ENCODE measurements at places on chromosomes 12 and 14. TPM values are rescaled to one million over a fixed set of nuclear protein-coding genes. Genes with fewer than 3 reads are reported as not detected.

- no peak for DNase-seq
Measured at GRCh38 chr14:106564058-106564643, 1037.8 kb downstream of the TMEM121 start.

DNA sequence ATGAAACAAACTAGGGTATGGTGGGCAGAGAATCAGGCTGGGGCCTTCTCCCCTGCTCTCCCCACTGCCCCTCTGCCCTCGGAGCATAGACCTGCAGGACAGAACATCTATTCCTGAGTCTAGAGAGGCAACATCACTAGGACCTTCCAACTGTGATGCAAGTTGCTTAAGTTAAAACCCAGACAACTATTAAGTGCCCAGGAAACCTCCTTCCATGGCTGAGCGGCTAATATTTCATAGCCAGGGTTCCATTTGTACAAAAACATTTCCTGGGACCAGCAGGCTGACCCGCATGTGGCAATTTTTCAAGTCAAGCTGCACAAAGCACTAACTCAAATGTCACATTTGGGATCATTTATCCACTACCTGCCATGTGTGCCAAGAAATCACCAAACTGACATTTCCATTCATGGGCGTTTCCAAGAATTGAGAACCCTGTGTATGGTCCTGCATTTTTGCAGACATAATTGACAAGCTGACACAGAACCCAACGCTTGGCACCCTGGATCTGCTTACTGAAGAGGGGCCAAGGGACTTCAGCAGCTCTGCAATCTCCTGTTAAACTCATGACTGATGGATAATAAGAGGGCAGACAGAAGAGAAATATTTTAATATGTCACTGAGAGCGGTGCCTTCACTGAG lies 32.7 kb downstream of the NT5DC3 start:
- DNase-seq, result no peak

- DNase-seq, result peak; percentile 49
Measured at GRCh38 chr14:105398726-105399465, 558 bp downstream of the TEX22 start.

- DNase-seq, result no peak
Measured at GRCh38 chr12:51383269-51383905, 7.8 kb downstream of the GALNT6 start.

DNA sequence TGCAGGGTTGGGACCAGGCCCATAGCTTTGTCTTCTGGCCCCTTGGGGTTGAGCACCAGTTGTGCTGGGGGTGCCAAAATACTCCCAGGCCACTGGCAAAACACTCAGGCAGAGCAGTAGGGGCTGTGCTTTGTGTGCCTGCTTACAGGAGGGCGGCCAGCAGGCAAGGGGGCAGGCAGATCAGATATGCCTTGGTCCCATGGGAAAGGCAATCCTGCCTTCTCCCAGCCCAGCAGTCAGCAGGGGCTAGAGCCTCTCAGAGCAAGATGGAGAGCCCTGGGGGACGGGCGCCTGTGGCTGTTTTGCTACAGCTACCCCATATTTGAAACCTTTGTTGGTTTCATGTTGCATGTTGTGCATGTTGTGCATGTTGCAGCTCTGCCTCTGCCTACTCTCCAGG lies 36.2 kb upstream of the TMX1 start:
- no peak for DNase-seq

DNA sequence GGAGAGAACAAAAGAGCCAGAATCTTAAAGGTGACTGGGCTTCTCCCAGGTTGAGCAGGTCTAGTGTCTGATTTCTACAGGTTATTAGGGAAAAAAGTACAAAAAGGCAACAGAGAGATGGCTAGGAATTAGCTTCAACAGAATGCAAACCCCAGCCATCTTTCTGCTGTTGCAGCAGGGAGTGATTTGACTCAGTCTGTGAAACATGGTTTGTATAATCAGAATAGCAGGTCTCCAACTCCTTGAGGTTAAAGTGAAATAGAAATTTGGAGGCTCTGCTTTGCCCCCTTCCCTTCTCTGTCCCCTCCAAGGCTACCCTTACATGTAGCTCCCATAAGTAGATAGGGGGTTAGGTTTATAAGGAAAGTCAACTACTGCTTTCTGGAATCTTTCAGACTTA lies 105.8 kb downstream of the AKAP6 start:
- DNase-seq, result no peak

DNA sequence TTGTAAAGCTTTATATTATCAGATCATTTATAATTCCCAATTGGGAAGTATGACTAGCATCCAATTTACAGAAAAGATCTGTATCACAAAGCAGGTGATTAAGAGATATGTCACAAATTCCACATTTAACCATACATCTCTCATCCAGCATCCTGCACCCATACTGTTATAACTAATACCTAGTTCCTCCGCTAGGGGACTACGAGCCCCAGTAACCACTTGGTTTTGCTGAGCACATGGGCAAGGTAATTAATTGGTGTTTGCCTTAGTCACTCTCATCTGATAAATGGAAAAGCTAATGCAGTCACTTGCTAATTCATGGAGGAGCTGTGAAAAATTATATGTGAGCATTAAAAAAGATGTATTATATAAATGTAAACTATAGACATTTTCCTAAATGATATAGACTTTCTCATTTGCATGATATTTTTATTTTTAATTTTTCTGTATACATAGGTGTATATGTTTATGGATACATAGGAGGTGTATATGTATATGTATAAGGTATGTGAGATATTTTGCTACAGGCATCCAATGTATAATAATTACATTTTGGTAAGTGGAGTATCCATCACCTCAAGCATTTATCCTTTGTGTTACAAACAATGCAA lies 1031.8 kb downstream of the GALC start:
- no peak for DNase-seq

GRCh38 chr12:122886851-122887818 lies 8.8 kb downstream of the VPS37B start:
- DNase-seq, result peak; percentile 48

DNA sequence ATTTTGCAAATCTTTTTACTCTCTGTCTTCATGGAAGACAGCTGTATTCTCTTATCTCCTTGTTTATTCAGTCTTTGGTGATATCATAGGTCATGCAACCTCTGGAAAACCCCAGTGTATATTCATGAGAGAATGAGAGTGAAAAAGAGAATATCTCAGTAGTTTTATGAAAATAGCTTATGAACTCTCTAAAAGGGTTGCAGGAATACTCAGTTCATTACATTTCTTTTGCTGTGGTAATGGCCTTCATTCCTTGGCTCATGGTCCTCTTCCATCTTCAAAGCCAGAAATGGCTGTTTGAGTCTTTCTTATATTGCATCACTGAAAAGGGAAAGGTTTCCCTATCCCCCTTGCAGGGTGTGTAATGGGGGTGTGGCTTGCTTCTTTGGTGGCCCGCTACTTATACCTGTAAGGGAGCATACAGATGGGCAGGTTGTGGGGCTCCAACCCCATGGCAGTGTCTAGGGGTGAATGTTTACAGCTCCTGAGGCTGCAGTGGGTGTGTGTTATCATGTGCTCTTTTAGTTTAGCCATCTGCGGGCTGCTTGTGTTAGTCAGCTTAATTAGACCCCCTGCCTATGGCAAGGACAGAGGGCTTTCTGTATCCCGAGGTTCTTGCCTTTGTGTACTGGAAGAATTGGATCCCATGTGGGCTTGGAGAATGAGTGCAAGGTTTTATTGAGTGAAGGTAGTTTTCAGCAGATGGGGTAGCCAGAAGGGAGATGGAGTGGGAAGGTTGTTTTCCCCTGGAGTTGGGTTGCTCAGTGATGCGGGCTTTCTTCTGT lies 150.2 kb downstream of the CCDC91 start:
- DNase-seq, result no peak

- no peak for DNase-seq
Measured at GRCh38 chr14:64281805-64282204, 12.4 kb downstream of the ESR2 start.

DNA sequence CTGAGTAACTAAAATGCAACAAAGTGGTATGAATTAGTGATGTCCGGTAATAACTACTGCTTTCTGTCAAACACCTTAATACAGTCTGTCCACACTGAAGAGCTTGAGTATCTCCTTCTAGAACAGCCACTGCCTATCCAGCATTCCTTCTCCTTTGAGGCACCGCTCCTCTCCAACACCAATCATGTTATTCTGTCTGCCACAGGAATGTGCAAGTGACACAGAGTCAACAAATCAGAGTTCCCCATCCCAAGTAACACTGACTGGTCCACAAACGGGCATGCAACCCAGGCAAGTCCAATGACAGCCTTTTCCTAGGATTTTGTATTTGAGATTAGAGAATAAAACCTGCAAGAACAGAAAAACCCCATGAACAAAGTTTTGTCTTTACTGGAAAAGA lies 3.8 kb downstream of the GXYLT1 start:
- DNase-seq, result no peak

DNA sequence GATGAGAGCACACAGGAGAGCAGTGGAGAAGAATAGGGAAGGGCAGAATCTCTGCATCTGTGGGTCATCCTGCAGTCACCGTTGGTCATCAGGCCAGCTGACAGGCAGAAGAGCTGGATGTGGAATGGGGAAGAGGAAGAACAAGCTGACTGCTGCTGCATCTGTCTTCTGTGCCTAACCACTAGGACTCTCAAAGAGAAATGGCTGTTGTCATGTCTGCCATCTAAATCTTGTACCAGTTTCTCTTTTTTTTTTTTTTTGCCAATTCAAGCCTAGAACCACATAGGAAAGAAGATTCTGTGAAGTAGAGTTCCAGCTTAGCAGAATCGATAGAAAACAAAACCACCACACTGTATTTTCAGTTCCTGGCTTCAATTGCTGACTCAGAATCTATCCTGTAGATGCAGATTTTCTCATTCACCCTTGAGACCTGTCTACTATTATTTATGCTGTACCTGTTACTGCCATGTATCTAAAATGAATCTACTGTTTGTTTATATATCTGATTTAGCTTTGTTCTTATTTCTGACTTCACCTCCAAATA lies 421.9 kb upstream of the PRICKLE1 start:
- no peak for DNase-seq

- DNase-seq, result no peak
Measured at GRCh38 chr12:27014859-27015729, 910 bp upstream of the TM7SF3 start.

DNA sequence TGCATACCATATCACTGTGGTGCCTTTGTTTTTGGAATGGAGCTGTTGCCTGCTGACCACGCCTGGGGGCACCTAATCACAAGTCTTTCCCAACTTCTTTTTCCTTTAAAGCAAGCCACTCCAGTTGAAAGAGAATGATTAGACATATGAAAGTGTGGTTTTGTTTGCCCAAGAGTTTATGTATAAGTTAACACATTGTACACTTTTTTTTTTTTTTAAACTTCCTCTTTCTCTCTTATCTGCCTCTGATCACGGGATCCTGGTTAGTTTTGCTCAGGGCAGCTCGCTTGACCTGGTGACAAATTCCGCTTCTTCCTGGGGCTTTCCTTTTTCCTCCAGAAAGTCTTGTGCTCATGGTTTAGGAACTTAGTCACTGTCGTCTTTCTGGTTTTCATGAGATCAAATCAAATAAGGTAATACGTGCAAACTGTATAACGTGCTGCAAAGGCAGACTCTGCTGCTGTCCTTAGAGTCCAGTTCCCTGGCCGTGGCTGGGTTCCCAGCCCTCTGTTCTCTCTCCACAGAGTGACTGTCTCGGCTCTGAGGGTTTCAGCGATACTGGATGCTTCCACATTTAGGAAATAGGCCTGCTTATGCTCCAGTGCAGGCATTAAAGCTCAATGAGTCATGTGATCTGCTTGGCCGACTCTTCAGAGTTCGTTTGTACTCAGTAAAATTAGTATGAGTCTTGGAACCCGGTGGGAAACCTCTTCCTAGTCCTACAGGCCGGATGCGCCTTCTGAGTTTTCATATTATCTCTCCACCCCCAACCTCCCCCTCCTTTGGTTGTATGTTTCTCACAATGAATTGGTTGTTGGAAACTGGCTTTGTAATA lies 15.2 kb downstream of the RASSF3 start:
- peak; percentile 83 for DNase-seq

GRCh38 chr14:28142400-28143015 lies 624.1 kb upstream of the FOXG1 start:
- DNase-seq, result no peak

GRCh38 chr14:99749763-99750715 lies 43.2 kb upstream of the EML1 start:
- DNase-seq, result no peak

DNA sequence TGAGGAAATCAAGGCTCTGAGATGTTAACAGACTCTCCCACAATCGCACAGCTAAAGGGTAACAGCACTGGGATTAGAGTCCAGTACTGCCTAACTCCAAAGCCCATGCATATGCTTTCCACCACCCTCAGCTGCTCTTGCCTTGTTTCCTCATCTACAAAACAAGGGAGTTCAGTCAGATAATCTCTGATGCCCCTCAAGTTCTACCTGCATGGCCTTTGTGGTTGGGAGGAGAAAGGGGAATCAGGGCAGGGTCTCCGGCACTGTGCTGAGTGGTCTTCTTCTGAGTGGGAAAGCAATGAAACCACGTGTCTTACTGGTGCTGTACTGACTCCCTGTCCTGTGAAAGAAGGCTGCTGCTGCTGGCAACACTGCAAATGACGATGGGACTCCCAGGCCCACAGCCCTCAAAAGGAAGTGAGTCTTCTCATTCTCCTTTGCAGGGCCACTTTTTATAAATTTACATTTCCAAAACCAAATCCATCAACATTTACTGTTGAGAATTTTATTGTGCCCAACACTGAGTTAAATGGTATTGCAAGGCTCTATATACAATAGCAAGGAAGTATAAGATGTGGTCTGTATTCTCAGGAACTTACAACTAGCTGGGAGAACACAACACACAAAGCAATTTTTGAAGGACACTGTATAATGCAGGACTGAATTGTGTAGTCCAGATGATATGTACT lies 19.7 kb upstream of the DUSP16 start:
- no peak for DNase-seq

GRCh38 chr14:104465482-104466390 lies 113.8 kb upstream of the C14orf180 start:
- no peak for DNase-seq

GRCh38 chr12:106138633-106139421 lies at the start of gene NUAK1:
Gene NUAK1, minus strand, starts transcription at chr12:106138954. Its CDS starts 301 bp downstream, at chr12:106138653.
- peak; percentile 54 for DNase-seq

GRCh38 chr12:122029620-122030423 lies 8.1 kb downstream of the BCL7A start:
- no peak for DNase-seq

The TMPRSS12 gene
- total RNA-seq, result not detected

The CLEC4E gene
- total RNA-seq, result not detected

The KERA gene
- total RNA-seq, result not detected

The TAS2R31 gene
- total RNA-seq, result not detected

The LGALS3 gene
- total RNA-seq, result 90.5 TPM

The C3AR1 gene
- total RNA-seq, result not detected

The ASB2 gene
- not detected for total RNA-seq

The LRRC43 gene
- total RNA-seq, result not detected

The CLEC2A gene
- total RNA-seq, result not detected

The NPAS3 gene
- 1.9 TPM for total RNA-seq

The TEX22 gene
- 0.22 TPM for total RNA-seq

The PLEKHD1 gene
- total RNA-seq, result not detected

The SCFD1 gene
- total RNA-seq, result 43.6 TPM

The IFI27L1 gene
- total RNA-seq, result 1.5 TPM

The B4GALNT1 gene
- total RNA-seq, result 13.9 TPM
